ENCODE measurements at places on chromosomes 4 and X. TPM values are rescaled to one million over a fixed set of nuclear protein-coding genes. Genes with fewer than 3 reads are reported as not detected.

SPOCK3 gene
- total RNA-seq: not detected

CXCL8 gene
- total RNA-seq: 0.82 TPM

TLR1 gene
- 6.9 TPM for total RNA-seq

SPANXN4 gene
- total RNA-seq: not detected

SLC9A7 gene
- total RNA-seq: 4.0 TPM

UNC5C gene
- total RNA-seq: 6.2 TPM

OTOP1 gene
- total RNA-seq: not detected

PDE5A gene
- 8.9 TPM for total RNA-seq

KDR gene
- 38.7 TPM for total RNA-seq

- DNase-seq: no peak
Observed at GRCh38 chrX:108464604-108465003, 25.0 kb downstream of the COL4A5 start.

DNA sequence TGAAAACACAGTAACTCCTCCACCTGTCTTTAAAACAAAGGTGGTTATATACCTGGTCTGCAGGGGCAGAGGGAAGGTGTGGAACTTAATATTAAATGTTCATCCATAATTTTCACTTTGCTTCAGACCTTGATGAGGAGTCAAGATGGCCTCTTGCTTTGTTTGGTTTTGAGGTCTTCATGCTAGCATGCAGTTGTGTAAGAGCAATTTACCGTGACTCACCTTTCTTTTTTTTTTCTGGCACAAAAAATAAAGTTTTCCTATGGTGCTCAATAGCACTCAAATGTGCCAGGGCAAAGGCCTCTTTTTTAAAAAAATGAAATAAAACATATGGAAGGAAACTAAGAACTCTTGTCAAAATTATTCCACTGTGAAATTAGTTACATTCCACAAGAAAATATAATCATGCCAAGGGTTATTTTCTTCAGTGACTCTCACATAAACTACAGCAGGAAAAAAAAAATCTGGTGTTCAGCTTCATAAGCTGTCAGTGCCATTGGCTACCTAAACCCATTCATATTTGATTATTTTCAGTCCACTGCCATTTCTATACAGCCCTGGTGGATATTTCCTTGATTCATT, 128.2 kb downstream of the SLC7A11 start:
- no peak for DNase-seq

DNA sequence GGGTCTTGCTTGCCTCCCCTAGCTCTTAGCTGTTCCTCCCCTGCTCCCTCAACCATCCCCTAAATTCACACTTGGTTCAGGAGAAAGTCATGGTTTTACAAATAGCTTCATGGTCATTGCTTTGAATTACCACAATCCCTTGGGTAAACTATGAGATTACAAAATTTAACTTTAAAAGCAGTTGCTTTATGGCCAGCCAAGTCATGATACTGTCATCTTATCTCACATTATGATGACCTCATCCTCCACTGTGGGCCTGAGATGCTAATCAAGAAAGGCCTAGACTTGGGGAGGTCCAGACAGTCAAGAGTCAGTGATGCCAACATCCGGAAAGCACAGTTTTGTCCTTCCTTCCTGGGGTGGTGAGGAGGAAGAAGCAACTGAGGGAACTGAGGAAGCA, 10.5 kb upstream of the FGF16 start:
- DNase-seq: no peak

GRCh38 chr4:117001077-117001476, 84.3 kb downstream of the TRAM1L1 start:
- no peak for DNase-seq

DNA sequence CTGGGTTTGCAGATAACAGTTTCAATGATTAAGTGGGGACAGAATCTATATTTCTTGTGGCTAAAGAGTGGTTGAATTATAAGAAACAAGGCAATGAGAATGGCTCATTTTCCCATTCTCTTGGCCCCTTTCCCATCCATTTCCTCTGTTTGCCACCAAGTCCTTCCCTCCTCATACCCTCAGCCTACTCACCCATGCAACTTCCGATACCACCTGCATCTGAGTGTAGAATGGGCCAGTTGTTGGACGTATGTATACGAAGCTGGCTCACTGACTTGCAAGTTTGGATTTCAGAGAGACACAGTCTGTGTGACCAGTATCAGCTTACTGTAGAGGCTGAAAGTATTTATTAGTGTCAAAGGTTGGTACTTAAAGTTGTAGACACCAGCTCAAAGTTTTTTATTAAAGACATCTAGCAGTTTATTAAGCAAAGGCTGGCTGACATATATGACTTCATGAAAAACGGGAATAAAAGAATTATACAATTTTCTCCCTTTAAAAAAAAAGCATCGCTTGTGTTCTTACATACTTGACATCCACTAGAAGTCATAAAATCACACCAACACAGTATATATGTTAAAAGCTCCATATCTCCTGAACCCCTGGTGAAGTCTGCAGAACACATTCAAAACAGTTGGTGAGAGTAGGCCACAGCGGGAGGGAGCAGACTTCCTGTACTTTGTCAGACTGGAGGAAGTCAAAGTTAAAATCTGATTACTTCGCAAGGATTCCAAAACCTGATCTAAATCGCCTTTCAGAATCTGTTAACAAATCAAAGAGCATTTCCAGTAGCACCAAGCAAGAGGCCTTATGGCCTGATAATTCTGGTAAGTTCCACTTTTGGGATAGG, 22.4 kb upstream of the STIM2 start:
- no peak for DNase-seq

DNA sequence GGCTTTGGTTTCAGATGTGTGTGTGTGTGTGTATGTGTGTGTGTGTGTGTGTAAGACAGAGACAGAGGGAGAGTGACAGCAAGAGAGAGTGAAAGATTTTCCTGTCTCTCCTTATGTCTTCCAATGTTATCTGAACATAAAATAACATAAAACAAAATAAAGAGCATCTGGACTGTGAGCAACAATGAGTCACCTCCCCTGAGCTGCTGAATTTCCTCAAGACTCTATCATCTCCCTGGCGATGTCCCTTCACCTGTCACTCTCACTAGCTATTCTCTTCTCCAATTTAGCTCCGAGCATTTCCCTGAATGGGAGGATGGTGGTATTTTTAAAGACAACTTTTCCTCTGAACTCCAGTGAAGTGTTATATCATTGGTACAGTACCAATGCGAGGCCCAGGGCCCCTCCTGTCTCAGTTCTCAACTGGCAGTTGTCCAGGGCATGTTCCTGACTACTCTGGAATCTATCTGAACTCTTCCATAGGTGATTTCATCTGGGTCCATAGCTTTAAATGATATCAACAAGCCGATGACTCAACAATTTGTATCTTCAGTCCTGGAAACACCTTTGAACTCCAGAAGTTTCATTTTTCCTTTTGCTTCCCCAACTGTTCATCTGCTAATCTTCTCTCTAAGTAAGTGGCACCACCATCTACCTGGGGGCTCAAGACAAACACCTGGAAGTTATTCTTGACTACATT, 195.0 kb upstream of the CLNK start:
- DNase-seq: no peak

GRCh38 chr4:42446823-42447222, 49.5 kb downstream of the SHISA3 start:
- DNase-seq: no peak

DNA sequence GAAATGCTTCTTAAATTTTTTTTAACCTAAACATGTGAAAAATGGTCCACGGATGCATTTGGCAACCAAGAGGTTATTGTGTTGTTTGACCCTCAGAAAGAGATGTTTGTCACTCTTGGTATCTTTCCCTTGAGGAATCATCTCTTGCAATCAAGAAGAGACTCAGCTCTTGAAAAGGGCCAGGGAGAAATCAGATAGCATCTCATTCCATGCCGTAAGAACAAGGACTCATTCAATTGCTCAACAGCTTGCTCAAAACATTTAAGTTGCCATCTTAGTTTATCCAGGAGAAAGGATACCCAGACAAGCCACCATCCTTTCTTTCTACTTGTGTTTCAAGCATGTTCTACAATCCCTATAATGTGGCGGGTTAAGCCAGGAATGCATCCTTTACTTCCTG, 209.5 kb upstream of the LNX1 start:
- DNase-seq: no peak

- DNase-seq: no peak
Observed at GRCh38 chrX:123797543-123798447, 62.1 kb upstream of the XIAP start.

GRCh38 chr4:151325111-151325948, at the start of gene SH3D19:
Gene SH3D19 (minus strand): TSS chr4:151325605. CDS start chr4:151325352, 253 bp downstream.
- peak; percentile 83 for DNase-seq

GRCh38 chrX:136781180-136781797, 557 bp upstream of the ARHGEF6 start:
- DNase-seq: no peak

DNA sequence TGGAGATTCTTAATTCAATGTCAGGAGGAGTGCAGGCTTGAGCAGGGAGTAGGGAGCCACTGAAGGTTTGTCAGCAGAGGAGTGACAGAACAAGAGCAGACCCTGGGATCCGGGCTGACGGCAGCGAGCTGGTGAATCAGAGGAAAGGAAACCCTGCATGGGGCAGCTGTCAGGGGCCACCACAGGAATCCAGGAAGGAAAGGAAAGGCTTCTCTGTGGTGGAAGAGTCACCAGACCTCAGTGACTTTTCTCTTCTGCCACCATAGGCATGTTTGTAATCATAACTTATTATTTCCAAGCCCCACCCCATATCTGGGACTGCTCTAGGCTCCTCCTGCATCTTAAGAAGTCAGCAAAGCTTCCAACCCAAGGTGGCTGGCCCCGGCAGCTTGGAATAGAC, 150.9 kb downstream of the BCOR start:
- DNase-seq: no peak

DNA sequence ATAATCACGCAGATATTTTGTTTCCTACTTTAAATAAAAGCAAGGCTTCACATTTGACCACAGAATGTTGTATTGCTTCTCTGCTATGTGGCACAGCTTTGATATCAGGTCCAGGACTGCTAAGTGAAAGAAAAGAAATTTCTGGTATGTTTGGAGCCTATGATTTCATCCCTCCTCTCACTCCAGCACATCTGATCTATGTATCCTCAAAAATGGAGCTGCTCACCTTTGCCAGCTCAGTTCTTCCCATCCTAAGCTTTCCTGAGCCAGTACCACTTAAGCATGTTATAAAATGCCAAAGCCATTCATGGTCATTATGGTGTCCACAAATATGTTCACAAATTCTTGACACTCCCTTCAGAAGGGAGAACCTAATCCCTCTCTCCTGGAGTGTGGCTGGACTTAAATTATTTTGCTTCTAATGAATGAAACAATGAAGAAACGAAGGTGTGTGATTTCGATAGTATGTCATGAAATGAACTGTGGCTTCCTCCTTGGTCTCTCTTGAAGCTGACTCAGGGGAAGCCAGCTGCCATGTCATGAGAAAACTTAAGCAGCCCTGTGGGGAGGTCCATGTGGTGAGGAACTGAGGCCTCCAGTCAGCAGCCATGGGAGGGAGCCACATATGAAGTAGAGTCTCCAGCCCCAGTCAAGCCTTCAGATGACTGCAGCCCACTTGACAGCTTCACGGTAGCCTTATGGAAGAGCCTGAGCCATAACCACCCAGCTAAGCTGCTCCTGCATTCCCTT, 207.7 kb downstream of the MGST2 start:
- no peak for DNase-seq

DNA sequence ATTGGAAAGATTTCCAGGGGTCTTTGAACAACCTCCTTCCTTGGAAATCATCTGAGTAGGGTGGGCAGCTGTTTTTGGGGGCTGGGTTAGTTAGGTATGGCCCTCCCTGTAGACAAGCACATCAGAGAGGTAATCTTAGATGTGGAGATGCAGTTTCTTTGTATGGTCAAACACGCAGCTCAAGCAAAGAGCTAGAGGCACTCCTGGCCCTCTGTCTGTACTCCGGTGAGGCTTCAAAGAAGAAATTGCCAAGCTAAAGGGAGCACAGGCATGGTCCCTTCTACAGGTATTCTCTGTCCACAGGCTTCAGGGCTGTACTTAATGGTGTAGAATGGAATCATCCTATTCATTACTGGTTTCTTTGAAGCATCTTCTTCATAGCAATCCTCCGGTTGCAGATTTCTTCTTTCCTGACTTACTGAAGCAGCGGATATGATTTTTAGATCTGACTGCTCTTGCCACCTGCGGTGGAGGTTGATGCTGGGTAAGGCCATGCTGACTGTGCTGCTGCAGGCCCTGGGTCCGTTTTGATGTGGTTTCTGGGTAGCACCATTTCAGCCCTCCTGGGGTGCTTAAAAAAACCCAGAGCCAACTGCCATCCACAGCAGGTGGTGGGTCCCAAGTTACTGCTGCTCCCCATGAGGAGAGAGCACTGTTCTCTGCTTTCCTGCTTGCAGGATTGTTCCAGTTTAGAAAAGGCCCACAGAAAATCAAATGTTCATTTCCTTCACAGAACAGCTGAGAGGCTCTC, 318.9 kb upstream of the GATB start:
- no peak for DNase-seq

DNA sequence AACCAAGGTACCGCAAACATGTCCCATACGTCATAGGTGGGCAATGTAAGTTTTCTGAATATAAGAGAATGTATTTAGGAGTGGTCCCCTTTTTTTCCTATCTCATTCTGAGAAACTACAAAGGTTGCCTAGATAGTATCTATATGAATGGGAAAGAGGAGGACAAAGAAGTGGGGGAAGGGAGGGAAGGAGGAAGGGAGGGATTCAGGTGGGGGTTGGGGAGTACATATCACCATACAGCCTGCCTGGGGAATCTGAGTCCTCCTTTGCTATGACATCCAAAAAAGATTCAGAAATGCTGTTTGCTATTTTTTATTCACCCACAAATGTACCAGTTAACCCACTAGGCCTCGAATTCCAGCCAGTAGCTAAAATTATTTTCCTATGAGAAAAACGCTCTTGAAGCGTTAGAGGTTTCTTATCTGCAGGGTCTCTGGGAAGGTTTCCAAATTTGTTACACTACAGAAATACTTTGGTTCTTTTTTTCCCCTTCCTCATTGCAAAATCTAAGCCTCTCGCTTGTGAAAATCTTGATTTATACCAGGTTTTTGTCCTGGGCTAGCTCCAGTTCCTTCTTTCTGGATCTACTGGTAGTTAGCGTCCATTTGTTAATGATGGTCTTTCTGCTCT, 212.9 kb downstream of the NSUN7 start:
- DNase-seq: no peak

- DNase-seq: no peak
Observed at GRCh38 chr4:25903900-25904747, 9.9 kb upstream of the SMIM20 start.

Data from left cardiac atrium (tissue), 4 donors.